ENCODE measurements at places on chromosomes 2 and 18.
A peak's percentile ranks its signal among the peaks of the same experiment; 100 is the strongest.

GRCh38 chr2:24707143-24707542, 86.0 kb downstream of the PTRHD1 start:
- DNase-seq = no peak

- DNase-seq = no peak
These were observed 157.6 kb upstream of the NRP2 start for GRCh38 chr2:205524656-205525055.

- DNase-seq = no peak
These were observed 1.7 kb downstream of the WIPF1 start for GRCh38 chr2:174595891-174596397.

- DNase-seq = no peak
These were observed 21.5 kb downstream of the NAB1 start for GRCh38 chr2:190670182-190670946.

DNA sequence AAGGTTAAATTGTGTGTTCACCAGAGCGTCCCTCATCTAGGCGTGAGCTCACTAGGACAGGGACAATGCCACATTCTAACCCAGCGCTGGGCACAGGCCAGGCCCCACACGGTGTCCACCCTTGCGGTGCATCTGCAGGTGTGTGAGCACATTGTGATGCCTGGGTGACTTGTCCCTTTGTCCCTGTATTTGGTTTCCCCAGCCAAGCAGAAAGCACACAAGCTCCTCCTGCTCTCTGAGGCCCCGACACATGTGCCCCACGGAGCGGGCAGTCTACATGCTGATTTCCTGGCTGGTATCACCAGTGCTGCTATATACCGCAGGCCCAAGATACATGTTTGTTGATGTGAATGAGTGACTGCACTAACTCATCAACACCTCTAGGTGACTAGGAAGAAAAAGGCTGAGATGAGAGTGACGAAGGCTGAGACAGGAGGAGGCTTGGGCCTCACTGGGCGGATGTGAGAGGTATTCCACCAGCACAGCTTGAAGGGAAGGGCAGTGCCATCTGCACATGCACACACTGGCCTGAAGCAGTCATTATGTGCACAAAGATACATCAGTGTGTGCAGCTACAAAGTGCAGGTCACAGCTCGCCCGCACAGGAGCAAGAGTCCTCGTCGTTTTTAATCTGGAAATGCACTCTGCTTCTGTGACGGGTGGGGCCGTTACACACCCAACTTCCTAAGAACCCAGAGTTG, 205.9 kb downstream of the EIPR1 start:
- no peak for DNase-seq

- peak; percentile 26 for DNase-seq
These were observed 1.4 kb downstream of the NEDD4L start for GRCh38 chr18:58045242-58046092.

GRCh38 chr18:37805773-37806404, 240.3 kb upstream of the CELF4 start:
- DNase-seq = no peak

DNA sequence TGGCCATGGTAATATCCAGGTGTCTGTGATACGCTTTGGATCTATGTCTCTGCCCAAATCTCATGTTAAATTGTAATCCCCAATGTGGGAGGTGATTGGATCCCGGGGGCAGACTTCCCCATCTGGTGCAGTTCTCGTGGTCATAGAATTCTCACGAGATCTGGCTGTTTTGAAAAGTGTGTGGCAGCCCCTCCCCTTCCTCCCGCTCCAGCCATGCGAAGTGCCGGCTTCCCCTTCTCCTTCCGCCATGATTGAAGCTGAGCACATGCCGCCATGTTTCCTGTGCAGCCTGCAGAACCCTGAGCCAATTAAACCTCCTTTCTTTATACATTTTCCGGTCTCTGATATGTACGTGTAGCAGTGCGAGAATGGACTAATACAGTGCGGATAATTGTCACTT, 42.5 kb downstream of the GPC1 start:
- no peak for DNase-seq

DNA sequence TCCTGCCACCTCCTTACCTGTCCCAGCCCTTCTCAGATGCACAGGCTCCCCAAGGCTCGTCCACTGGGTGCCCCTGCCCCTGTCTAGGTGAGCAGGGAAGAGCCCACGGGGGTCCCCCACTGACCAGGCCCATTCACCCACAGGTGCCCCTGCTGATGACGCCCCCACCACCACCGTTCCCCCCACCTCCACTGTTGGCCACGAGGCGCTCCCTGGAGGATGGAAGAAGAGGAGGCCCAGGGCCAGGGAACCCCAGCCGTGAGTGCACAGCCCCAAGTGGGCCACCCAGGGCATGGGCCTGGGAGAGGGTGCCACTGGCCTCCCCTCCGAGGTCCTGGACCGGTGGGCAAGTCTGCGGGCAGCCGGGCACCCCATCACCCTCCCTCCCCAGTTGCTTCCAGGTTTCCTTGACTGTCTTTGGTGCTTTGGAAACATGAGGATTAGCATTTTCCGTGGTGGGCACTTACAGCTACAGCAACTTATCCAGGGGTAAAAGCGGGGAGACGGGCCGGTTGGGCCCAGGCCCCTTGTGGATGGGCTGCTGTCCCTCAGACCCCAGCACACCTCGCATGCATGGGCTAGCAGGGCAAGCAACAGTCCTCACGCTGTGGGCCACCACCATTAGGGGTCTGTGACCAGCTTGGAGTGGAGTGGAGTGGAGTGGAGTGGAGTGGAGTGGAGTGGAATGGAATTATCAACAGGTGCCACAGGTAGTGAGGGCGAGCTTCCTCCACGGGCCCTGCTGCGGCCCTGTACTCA, 13.2 kb upstream of the KLHL30 start:
- no peak for DNase-seq

DNA sequence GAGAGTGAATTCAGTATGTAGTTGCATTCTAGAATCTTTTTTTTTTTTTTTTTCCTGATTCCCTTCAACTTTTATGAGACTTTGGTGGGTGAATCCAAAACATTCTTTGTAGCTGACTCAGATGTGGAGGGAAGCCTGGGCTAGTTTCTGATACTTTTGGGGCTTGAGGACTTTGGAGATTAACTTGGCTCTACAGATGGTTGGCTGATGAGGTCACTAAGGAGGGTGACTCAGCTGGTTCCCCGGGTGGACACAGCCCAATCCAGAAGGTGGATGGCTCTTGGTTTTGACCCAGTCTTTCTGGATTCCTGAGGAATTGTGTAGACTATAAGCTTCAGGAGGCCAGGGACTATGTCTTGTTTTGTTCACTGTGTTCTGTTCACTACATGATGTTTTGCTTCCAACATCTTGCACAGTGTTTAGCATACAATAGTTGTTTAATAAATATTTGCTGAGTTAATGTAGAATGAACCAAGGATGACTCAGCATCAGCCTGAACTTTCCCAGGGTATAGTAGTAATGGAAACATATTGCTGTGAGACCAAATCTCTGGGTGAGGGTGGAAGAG, 30.5 kb downstream of the LAMA3 start:
- no peak for DNase-seq

DNA sequence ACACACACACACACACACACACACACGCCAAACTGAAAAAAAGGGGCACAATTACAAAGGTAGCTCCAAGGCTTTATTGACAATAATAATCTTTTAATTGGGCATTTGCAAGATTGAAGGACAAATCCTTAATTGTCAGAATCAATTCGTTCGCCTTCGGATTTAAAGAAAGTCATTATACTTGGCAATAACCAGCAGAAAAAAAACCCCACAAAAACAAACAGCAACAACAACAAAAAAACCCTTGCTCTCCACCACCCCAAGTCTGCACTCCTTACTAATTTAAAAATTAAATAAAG, 1.8 kb upstream of the HOXD8 start:
- DNase-seq = no peak

GRCh38 chr18:78859686-78860085, 119.9 kb upstream of the SALL3 start:
- no peak for DNase-seq

GRCh38 chr18:33440060-33441043, at the start of gene CCDC178:
CCDC178 (minus strand) TSS chr18:33440721; CDS start chr18:33412088, 28,633 bp downstream.
- no peak for DNase-seq

DNA sequence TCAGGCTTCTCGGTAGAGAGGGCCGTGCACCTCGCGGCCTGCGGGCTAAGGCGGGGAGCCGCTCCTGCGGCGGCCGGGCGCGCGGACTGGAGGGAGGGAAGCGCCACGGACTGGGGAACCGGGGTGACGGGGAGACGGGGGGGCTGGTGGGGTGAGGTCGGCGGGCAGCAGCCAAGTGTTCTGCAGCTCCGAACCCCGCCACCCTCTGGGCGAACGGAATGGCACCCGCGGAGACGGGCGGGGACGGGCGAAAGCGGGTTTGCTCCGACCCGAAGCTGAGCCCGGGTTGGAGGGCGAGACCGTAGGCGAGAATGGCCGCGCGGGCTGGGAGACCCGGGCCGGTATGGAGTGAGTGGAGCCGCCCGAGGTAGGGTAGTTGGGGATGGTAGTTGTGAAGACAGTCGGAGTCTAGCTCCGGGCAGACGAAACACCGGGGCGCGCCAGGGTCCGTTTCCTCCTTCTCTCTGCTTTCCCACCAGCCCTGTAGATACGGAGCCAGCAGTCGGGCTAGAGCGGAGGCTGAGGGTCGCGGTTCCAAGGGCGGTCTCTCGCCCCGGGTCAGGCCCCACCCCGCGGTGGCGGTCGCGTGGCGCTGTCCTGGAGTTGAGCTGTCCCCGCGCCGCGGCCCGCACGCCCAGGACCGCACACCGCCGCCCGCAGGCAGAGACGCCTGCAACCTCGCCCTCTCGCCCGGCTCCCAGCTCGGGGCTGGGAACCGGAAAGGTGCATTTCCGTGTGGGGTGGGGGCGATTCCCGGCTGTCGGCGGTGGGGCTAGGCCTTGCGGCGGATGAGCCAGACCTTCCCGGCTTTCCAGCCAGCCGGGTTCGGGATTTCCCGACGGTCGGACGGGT, 160.3 kb upstream of the SIX2 start:
- DNase-seq = no peak

GRCh38 chr18:48222118-48222517, 187.1 kb downstream of the ZBTB7C start:
- no peak for DNase-seq

DNA sequence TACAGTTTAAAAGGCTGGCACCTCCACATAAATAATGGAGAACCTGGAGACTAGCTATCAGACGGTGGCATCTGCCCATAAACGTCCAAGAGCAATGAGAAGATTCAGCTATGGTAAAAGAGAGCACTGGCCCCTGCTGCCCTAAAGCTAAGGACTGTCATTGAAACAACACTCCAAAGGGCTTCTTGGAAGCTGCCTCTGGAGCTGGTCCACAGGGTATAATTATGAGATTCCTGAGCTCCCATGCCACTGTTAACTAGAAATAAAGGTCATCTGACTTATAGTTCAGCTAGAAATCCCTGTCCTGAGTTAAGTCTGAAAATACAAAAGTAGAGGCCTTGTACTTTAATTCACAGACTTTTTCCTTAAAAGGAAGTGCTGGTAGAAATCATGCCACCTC, 39.9 kb upstream of the RBMS1 start:
- DNase-seq = no peak

GRCh38 chr18:41761333-41762018, 193.6 kb upstream of the PIK3C3 start:
- no peak for DNase-seq

DNA sequence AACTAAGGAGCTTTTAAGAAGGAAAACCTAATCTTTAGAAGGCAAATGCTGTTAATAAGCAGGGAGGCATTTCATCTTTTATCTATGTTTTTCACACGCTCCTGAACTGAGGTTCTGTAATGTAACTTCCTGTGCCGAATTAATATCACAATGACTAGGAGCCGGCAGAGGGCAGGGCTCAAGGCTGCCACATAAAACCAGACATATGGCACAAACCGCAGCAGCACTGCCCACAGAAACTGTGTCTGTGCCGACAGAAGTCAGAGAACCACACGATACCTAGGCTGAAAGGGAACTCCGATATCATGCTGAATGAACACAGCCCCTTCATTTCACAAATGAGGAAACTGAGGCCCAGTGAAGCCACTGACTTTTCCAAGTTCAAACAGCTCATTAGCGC, 112.1 kb downstream of the EIPR1 start:
- DNase-seq = no peak

DNA sequence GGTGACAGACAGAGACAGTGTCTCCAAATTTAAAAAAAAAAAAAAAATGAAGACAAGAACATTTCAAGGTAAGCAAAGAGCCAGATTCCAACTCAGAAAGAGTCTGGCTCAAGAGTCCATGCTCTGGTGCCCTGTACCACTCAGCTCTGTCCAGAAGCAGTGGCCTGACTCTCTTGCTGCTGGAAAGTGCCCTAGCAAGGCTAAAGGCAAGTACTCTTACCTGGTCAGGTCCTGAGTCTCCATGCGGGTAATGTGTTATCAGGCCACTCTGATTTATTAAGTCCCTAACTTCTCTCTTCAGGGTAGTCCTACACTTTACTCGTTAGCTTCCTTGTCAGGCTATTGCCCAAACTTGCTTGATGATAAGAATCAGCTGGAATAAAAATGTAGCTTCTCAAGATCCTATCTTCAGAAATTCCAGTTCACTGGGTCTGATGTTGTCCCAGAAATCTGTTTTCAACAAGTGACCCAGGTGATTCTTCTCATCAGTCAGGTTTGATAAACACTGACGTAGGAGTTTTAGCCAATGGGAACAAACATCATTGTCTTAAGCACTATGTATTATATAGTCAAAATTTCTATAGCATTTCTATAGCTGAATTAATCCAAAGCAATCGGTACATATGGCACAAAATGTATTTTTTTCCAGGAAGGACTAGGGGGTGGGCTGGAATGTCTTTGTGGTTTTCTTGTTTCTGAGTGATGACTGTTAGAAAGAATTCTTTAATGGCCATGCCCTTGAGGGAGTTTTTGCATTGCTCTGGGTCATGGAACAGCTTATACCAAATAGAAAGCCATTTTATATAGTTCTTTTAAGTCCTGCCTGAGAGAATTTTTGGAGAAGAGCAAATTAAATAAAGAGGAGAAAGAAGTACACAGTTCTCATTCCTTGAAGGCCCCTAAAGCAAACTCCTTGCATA, 139.9 kb upstream of the DNMT3A start:
- DNase-seq = no peak

DNA sequence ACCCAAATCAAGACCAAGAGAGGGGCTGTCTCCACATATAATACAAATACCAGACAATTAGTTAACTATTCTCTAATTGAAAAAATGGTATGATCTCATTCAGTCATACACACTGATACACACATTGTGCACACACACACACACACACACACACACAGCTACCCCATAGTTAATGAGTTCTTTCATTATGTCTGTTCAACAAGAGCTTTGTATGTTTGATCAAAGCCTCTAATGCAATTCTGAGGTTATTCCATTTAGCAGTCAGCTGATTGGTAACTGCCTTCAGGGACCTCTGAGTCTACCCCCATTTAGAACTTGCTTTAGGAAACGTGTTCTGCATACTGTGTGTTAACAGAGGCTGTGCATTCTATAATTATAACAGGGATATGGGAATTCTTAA, 741.4 kb upstream of the LRRTM4 start:
- DNase-seq = no peak

- no peak for DNase-seq
These were observed 16.0 kb downstream of the LANCL1 start for GRCh38 chr2:210460322-210461227.

DNA sequence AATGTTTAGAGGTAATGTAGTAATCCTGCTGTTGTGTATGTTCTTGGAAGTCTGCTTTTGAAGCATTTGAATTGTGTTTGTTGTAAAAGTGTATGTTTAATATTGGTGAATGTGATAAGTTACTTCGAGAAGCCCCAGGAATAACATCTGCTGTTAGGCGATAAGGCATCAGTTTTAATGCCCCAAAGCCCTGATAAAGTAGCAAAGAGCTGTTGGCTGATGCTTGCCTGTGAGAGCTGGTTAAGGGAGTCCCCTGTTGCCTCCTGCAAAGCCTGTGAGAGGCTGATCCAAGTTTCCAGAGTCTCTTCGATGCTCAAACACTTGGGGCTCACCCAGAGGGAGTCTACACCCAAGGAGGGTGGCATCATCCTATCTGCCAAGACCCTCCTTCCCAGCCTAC, 110.3 kb downstream of the RNF152 start:
- no peak for DNase-seq
